Fibroblast of skin of right biceps (primary cell): ENCODE measurements at places on chromosomes 13 and 19.

- DNase-seq: no peak
Observed at GRCh38 chr19:35851213-35852028, 883 bp downstream of the NPHS1 start.

DNA sequence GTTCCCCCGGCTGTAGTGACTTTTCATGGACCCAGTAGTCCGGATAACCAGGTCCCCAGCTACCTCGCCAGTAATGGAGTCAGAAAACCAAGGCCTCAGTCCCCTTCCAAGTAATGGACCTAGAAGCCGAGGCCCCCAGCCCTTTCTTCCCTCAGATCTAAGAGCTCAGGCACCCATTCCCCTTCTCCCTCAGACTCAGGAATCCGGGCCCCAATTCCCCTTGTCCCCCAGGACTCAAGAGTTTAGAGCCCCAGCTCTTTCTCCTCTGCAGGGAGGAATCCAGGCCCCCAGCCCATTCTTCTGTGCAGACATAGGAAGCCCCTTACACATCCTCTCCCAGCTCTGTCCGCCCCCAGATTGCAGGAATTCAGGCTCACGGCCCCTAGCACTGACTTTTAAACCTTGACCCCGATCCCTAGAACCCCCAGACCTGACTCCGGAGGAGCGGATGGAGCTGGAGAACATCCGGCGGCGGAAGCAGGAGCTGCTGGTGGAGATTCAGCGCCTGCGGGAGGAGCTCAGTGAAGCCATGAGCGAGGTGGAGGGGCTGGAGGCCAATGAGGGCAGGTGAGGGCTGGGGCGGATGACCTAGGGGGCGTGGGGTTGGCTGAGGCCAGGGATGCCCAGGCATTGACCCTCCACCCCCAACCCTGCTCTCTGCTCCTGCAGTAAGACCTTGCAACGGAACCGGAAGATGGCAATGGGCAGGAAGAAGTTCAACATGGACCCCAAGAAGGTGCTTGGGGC, 938 bp downstream of the CYTH2 start:
- DNase-seq: no peak

- no peak for DNase-seq
Observed at GRCh38 chr19:18533058-18533457, 10.3 kb downstream of the FKBP8 start.

DNA sequence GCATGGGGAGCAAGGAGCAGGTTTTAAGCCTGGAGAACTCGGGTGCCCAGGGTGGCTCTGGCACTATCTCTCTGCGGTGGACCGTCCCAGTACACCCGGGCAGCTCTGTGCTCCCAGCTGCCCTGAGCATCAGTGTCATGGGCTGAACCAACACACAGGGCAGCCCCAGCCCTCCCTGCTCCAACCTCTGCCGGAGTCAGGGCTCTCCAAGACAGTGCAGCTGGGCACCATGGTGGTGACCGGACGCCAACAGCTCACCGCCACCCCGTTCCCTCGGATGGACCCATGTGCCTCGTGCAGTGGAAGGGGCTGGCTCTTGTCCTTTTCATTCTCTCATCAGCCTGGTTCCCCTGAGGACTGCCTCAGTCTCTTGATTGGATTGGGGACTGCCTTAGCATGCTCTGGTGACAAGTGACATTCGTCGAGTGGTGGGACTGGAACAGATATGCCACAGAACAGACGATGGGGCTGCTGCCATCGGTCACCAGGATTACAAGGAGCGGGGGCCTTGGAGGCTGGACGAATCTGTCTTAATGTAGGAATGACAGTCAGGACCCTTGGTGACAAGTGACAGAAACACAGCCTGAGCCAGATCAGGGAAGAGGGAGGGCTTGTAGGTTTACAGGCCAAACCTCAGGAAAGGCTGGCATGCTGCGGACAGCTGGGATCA, 25.7 kb upstream of the VSTM2B start:
- DNase-seq: no peak

DNA sequence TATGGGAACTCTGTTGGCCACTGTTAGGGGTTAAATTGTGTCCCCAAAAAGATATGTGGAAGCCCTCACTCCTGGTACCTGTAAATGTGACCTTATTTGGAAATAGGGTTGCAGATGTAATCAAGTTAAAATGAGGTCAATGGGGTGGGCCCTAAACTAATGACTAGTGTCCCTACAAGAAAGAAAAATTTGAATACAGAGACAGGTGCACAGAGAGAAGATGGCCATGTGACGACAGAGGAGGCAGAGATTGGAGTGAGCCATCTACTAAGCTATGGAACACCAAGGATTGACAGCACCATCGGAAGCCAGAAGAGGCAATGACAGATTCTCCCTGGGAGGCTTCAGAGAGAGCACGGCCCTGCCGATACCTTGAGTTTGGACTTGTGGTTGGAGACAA, 16.5 kb downstream of the POU2F2 start:
- DNase-seq: no peak

DNA sequence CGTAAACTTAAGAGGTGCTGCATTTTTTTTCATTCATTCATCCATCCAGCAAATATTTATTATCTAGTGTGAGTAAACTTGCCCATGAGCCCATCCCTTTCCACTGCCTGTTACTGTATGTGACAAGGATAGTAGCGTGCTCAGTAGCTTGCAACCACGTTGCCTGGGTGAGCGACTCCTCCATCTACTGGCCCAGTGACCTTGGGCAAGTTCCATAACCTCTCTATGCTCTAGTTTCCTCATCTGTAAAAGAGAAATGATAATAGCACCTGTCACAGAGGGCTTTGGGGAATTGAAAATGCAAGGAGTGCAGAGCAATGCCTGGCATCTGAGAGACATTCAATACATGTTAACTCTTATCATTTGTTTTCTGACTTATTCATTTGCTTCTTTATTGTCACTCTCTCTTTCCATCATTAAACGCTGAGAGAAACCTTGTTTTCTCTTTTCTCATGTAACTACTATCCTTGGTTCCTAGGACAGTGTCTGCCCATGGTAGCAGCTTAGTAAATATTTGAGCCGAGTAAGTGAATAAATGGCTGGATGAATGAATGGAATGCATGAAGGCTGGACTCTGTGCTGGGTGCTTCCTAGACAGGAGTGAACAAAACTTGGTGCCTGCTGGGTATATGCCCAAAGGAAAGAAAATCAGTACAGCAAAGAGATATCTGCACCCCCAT, 19.9 kb downstream of the LRCH1 start:
- DNase-seq: no peak

- DNase-seq: no peak
Observed at GRCh38 chr13:103960001-103960400, 893.8 kb upstream of the SLC10A2 start.

- no peak for DNase-seq
Observed at GRCh38 chr13:59416561-59416960, 747.2 kb downstream of the DIAPH3 start.

DNA sequence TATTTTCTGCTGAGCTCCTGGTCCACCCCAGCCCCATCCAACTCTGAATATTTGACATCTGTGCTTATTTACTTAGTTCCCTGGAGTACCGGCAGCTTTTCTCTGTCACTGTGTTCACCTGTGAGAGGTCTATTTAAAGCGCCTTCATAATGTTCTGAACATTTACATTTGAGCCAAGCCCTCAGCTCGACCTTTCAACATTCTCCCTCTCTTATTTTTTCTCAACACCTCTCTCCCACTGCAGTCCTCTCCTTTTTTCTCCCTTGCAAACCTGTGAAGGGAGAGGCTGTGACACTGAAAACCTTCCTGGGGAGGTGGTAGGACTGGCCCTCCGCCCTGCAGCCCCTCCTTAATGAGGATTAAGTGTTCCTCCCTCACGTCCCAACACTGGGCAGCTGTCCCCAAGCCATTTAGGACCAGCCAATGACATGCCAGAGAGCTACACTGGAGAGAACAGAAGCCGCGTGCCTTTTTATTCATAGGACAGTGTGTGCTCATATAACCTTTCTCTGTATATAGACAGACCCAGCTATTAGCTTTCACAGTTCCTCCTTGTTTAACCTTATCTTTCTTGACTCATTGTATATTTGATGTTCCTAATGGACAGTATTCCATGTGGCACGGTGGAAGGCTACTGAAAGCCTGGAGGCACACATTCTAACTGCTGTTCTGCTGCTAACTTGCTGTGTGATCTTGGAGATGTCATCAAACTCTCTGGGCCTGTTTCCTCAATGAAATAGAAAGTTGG, 134.8 kb downstream of the NUFIP1 start:
- DNase-seq: no peak

DNA sequence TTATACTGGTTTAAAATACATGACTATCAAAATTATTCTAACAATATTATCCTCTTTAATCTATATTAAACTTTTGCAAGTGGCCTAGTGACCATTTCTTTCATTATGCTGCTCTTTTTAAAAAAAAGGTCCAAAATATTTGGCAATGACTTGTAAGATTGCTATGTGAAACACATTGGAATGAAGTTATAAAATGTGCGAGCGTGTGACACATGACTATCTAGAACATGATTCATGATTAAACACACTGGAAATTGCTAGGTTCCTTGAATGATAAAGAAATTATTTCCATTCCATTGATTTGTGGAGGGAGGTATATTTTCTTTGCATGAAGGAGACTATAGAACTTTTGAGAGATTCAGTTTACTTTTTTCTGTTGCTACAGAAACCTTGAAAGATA, 739.1 kb downstream of the DIAPH3 start:
- peak; percentile 80 for DNase-seq

DNA sequence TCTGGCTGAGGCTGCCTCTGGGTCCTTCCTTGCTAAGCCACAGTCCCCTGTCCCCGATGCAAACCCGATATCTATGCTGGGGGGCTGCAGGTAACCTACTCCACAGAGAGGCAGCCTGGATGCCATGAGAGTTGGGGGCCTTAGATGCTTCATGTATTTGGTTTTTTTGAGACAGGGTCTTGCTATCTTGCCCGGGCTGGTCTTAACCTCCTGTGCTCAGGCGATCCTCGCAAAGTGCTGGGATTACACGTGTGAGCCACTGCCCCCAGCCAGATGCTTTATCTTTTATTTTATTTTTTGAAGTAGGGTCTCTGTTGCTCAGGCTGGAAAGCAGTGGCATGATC, 1.5 kb downstream of the ATCAY start:
- DNase-seq: no peak

DNA sequence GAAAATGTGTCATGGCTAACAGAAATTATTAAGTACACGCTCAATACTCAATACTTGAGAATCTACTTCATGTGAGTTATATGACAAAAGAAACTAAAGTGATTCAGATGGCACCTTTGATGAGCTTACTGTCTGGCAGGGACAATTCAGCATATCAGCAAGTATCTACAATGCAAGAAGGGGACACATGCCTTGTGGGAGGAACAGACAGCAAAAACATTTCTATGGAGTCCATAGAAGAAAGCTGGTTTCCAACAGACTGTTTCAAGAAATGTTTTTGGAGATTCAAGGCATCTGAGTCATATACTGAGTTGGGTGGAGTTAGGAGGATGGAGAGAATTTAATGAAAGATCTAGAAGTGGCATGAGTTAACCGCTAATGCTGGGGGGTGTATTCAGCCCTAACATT, 54.7 kb downstream of the MBNL2 start:
- peak; percentile 65 for DNase-seq

DNA sequence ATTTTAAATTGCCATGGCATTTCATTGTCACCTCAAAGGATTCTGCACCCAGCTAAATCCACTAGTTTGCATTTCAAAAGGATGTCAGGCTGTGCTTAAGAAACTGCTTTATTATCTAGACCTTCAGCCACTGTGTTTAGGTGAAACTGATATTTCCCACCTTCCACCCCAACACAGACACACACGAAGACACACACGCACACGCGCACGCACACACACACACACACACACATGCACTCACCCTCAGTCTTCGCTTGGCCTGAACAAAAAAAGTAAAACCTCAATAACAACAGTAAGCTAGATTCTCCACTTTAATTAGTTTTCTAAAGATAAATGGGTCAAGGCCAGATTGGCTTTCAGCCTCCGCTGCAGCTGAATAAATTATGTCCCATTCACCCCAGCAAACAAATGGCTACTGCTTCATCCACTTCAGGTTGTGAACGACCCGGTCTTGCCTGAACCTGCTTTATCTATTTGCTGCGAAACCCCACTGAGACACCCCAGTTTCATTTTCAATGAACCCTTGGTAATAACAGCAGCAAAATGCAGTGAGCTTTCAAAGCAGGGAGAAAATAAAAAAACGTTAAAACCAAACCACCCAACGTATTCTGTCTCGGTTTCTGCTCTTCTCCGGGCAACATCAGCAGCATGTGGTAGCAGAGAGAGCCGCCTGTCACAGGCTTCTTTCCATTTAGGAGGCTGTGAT, 166.8 kb downstream of the DCT start:
- DNase-seq: no peak

- no peak for DNase-seq
Observed at GRCh38 chr13:20803180-20803965, 29.6 kb upstream of the EEF1AKMT1 start.

- DNase-seq: peak; percentile 72
Observed at GRCh38 chr19:42129399-42130253, 2.6 kb downstream of the POU2F2 start.
